ENCODE measurements at places on chromosomes 3 and 15.

DNA sequence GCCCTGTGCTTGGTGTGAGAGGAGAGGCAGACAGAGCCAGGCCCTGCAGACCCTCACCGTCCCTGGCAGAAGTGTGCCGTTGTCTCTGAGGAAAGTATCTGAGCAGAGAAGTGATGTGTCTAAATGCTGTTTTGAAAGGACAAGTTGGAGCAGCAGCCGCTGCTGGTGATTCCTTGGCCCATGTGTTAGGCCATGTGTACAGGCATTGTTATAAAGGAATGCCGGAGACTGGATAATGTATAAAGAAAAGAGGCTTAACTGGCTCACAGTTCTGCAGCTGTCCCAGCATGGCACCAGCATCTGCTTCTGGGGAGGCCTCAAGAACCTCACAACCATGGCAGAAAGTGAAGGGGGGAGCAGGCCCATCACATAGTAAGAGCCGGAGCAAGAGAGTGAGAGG, 334.6 kb upstream of the ATP10A start:
- DNase-seq: no peak

GRCh38 chr3:197392961-197393360, 94.5 kb upstream of the DLG1 start:
- no peak for DNase-seq

DNA sequence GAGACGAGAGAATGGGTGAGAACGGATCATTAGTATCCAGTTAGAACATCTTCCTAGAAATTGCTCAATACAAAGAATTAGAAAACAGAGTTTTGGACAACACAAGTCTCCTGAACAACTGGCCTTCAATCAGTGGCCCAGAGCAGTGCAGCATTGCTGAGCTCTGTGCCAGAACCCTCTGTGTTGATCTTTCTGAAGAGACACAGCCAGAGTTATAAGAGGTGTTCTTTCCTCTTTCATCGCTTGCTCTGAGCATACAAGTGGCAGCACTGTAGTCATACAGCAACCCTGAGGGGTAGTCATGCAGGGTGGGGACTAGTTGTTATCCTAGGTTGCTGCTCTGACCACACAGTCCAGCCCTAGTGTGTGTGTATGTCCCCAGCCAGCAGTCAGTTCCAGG, 4.0 kb downstream of the KNSTRN start:
- DNase-seq: no peak

GRCh38 chr15:77599899-77600298, 32.8 kb downstream of the LINGO1 start:
- peak; percentile 95 for DNase-seq

DNA sequence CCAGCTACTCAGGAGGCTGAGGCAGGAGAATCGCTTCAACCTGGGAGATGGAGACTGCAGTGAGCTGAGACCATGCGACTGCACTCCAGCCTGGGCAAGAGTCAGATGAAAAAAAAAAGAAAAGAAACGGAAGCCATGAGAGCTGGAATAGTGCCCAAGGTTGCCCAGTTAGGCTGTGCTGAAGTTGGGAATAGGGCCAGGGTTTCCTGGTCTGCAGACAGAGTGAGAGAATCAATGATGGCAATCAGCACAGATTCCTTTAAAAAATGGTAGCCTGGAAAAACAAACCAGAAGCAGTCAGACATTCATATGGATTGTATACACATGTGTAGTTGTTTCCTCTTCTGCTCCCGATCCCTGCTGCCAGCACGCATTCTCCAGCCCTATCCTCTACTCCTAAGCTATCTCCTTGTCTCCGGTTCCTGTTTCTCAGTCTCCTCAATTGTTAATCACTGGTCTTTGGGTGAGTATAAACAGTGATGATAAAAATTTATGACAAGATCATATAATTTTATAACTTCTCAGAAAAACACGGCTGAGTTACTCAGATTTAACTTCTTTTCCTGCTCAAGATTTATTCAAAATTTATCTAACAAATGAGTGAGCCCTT, 316.2 kb upstream of the UMPS start:
- no peak for DNase-seq

- DNase-seq: no peak
Measured at GRCh38 chr15:63915873-63916771, 82.4 kb upstream of the HERC1 start.

GRCh38 chr3:462851-463250, 266.3 kb downstream of the CHL1 start:
- no peak for DNase-seq

- DNase-seq: no peak
Measured at GRCh38 chr15:56356616-56357015, 8.6 kb upstream of the TEX9 start.

GRCh38 chr3:46946416-46946815, 30.1 kb downstream of the CCDC12 start:
- no peak for DNase-seq

DNA sequence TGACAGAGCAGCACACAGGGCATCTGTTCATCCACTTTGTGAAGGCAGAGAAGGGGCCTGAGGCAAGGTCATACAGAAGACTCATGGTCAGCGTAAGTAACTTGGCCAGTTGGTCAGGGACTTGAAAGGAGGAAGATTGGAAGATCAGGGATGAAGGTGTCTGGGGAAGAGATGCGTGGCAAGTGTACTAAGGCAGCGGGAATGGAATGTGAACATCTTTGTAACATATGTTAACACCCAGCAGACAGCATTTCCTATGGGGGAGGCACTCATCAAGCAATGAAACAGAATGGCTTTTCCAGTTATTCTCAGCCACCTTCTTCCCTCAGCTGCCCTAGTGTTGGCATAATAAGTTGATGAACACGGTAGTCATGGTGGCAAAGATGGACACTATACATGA, 7.8 kb upstream of the RFC4 start:
- DNase-seq: no peak

- no peak for DNase-seq
Measured at GRCh38 chr3:58553003-58553402, 16.0 kb upstream of the ACOX2 start.

DNA sequence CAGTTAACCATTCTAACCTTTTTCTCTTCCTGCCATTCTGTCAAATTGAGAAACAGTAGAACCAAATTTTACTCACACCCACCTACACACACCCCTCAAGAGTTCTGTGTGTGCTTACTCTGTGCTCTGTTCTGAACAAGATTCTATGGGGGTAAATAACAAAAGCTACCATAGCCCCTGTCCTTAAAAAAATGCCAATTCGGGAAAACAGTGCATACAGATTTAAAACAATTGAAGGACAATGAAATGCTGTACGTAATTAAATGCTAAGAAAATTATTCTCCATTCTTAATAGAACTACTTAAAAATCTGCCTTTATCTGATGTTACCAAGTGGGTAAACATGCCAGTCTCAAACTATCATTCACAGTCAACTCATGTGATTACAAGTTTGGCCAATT, 1107.5 kb downstream of the TUSC7 start:
- DNase-seq: no peak

DNA sequence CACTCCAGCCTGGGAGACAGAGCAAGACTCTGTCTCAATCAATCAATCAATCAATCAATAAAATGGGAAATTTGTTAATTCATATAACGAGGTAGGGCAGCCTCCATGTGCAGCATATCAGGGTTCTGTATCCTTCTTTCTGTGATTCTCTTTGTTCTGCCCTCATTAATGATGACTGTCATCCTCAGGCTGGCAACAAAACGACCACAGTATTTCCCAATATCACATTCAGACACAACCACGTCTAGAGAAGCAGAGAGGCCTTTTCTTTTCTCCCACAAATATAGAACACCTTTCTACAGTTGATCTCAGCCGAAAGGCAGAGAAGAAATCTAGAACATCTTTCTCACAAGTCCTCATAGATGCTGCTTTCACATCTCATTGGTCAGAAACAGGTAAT, 11.2 kb downstream of the CEP19 start:
- no peak for DNase-seq

GRCh38 chr3:130687327-130687726, 59.3 kb downstream of the PIK3R4 start:
- DNase-seq: no peak

- no peak for DNase-seq
Measured at GRCh38 chr3:133722935-133723334, 23.3 kb upstream of the TF start.

GRCh38 chr3:147411815-147412241, 2.7 kb downstream of the ZIC1 start:
- no peak for DNase-seq

- peak; percentile 71 for DNase-seq
Measured at GRCh38 chr3:159882790-159883779, 105.5 kb upstream of the IL12A start.

- no peak for DNase-seq
Measured at GRCh38 chr3:106819440-106819839, 557.8 kb upstream of the CCDC54 start.

DNA sequence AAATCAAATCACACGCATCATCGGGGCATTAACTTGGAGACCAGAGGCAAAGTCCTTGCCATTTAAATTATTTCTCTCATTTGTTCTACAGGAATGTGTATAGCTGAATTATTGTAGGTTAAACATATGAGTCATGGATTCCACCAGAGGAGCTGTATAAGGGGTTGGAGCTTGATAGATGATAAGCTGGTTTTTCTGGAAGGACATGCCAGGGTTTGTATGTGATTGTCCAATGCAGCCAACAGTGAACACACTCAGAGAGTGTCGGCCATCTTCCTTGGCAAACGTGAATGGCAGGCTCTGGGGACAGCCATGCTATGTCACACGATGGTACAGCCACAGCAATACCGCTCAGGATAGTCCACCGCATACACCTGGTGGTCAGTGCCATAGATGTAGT, 25.1 kb downstream of the SSUH2 start:
- DNase-seq: no peak

DNA sequence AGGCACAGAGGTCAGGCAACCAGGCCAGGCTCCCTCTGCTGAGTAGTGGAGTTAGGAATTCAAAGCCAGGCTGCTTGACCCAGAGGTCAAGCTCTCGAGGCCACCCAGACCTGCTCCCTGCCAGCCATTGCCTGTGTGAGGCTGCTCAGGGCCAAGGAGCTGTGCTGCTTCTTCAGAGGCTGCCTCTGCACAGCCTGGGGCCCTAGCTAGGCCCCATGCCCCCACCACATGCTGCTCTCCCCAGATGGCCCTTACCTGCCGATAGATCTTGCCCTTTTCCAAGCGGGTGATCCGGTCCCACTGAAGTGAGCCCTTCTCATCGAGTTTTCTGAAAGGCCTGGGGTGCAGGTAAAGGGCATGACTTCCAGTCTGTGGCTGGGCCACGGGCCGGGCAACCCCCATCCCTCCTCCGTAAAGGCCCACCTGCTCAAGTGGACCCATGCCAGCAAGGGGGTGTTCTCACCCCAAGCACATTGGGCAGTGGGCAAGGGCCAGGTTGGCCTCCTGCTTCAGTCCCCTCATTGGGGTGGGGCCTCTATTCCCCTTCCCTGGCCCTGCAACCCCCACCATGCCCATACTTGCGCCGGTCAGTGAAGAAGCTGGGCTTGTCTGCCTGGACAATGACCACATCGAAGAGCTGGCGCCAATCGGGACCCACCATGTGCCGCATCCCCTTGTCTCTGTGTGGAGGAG, 6.5 kb downstream of the NT5DC2 start:
- no peak for DNase-seq

GRCh38 chr3:141039589-141039988, 11.6 kb upstream of the SPSB4 start:
- no peak for DNase-seq

DNA sequence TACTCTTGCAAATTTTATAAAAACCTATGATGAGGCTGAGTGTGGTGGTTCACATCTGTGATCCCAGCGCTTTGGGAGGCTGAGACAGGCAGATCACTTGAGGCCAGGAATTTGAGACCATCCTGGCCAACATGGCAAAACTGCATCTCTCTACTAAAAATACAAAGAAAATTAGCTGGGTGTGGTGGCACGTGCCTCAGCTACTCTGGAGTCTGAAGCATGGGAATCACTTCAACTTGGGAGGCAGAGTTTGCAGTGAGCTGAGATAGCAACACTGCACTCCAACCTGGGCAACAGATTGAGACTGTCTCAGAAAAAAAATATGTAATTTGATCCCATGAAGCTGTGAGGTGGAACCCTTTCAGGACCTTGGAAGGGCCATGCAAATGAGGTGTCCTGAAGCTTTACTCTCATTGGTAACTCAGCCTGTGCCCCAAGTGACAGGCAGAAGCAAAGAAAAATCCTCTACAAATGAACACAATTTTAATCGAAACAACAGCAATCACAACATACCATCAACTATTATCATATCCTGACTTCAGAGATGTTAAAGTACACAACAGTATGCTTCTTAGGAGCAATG, 84.6 kb upstream of the CDV3 start:
- DNase-seq: no peak

All from NCI-H1436 treated with DMSO at 0.1 percent for 48 hours (cell line).